Fibroblast of the aortic adventitia (primary cell): ENCODE measurements at places on chromosomes 16 and 17. TPM values are rescaled to one million over a fixed set of nuclear protein-coding genes. Genes with fewer than 3 reads are reported as not detected.

GRCh38 chr17:82864713-82865248 lies 25.0 kb upstream of the ZNF750 start:
- no peak for DNase-seq

HBZ gene
- total RNA-seq: not detected in 2 replicates

FOXN1 gene
- not detected in 2 replicates for total RNA-seq

LDHD gene
- total RNA-seq: 0.18 and 2.9 TPM in 2 replicates

- no peak for DNase-seq
Measured at GRCh38 chr16:27600381-27600780, 50.4 kb downstream of the KATNIP start.
